Stimulated activated CD8-positive, alpha-beta memory T cell treated with anti-CD3 and anti-CD28 coated beads, Interleukin-15, amount 100 ng/mL, for 1 hour (primary cell): ENCODE measurements at places on chromosomes 6 and 20.
A peak's percentile ranks its signal among the peaks of the same experiment; 100 is the strongest.

- DNase-seq, result no peak
These were observed 200.7 kb upstream of the SPTLC3 start for GRCh38 chr20:12808006-12808567.

DNA sequence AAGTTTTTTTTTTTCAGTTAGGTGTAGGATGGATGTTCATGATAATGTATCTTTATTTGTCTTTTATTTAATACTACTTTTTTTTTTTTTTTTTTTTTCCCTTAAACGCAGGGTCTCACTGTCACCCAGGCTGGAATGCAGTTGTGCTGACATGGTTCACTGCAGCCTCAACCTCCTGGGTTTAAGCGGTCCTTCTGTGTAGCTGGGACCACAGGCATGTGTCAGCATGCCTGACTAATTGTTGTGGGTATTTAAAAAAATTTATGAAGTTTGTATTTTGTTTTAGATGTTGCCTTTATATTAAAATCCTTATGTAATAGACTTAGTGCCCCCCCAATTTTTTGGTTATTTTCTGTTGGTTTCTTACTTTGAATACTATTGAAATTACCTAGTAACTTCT is 42.6 kb downstream of the NCOA3 start:
- DNase-seq, result no peak

- no peak for DNase-seq
These were observed 157.0 kb downstream of the ZFP64 start for GRCh38 chr20:52034581-52034980.

DNA sequence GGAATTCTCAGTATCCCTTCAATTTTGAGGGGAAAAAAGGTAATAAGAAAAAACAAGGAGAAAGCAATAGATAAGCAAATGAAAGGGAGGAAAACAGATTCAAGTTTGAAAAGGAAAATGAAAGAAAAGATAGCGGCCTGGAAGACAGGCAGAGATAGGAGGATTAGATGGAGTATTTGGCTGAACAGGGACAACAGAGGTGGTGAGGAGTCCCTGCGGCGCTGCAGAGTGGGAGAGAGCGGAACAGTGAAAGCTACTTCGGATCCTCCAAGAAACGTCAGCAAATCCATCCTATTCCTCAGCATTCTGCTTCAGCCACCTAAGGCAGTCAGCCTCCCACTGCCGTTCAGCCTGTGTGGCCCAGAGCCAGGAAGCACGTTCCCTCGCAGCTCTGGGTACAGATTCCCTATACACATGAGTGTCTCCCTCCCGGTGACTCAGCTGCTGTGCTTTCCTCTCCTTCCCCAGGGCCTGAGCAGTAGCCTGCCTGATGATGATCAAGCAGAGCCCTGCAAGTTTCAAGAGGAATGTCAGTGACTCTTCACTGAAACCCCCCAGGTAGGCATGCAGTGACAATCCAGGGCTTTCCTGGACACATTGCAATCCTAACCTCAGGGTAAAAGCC is 43.4 kb upstream of the CDYL start:
- no peak for DNase-seq

- DNase-seq, result no peak
These were observed 167.1 kb downstream of the PHF3 start for GRCh38 chr6:63802606-63803206.

DNA sequence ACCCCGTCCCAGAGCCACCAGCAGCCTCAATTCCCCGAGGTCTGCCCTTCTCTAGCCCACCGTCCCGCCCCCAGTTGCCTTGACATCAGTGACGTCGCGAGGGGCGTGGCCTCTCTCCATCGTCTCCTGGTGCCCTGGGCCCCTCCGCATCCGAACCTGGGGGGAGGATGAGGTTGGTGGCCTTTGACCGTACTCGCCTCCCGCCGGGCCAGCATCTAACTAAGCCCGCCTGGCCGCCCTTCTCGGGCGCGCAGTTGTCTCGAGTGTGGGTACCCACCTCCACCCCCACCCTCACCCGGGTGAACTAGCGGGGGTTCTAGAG is 5.5 kb upstream of the ARMC12 start:
- DNase-seq, result peak; percentile 97

- no peak for DNase-seq
These were observed 352.1 kb upstream of the SOX4 start for GRCh38 chr6:21241231-21242130.

- no peak for DNase-seq
These were observed 90.8 kb downstream of the DOK5 start for GRCh38 chr20:54566031-54566688.

GRCh38 chr20:62618611-62619529 is 23.4 kb upstream of the SLCO4A1 start:
- no peak for DNase-seq

GRCh38 chr6:142845624-142846458 is 99.1 kb downstream of the HIVEP2 start:
- DNase-seq, result no peak

GRCh38 chr6:31661262-31662123 is 915 bp upstream of the C6orf47 start:
- DNase-seq, result no peak

DNA sequence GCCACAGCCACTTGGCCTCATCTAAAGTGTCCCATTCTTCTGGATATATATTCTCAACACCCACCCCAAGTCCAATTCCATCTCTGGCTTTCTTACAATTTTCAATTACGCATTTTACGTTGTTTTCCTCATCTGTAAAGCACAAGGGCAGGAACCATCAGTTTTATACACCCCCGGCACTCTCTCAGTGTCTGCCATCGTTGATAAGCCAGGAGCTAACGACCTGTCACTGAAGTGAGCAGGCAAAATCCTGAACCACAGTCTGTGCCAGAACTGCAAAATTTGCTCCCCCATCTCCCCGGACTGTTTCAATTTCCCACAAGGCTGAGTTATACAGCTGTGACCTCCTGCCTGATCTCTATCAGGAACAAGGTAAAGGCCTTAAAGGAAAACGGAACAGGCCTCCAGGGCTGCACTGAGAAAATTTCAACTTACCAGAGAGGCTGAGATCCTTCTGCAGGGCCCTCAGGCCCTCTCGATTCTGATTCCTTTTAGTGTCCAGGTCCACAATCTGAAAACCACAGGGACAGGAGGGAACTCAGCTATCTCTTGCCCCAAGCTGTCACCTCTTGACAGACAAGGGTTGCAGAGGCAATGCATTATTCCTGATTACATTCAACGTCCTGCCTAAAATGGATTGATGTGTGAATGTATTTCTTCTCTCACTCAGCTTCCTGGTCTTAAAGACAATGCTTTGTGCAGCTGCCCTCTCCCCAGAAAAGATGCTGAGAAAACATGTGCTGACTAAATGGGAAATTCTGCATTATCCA is 1.8 kb downstream of the PDRG1 start:
- no peak for DNase-seq

- DNase-seq, result no peak
These were observed 3.4 kb downstream of the OGFRL1 start for GRCh38 chr6:71292001-71292400.

GRCh38 chr6:110075406-110075805 is 97.3 kb downstream of the GPR6 start:
- no peak for DNase-seq

DNA sequence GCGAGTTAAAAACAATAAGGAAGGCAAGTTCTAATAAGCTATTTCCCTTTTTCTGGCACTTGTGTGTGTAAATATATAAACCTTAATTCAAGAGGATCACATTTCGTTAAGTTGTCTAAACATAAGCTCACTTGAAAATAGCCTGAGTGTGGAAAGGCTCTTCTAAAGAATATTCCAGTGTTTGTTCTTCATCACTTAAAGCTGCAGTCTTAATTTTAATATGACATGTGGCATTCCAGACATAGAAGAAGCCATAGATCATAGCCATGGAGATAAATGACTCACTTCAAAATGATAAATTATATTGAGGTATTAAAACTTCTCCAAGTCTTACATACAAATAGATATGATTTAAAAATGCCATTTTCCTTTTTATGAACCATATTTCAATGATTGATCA is 42.1 kb downstream of the IYD start:
- DNase-seq, result no peak

- DNase-seq, result no peak
These were observed 2.0 kb downstream of the NAA20 start for GRCh38 chr20:20019123-20019522.

DNA sequence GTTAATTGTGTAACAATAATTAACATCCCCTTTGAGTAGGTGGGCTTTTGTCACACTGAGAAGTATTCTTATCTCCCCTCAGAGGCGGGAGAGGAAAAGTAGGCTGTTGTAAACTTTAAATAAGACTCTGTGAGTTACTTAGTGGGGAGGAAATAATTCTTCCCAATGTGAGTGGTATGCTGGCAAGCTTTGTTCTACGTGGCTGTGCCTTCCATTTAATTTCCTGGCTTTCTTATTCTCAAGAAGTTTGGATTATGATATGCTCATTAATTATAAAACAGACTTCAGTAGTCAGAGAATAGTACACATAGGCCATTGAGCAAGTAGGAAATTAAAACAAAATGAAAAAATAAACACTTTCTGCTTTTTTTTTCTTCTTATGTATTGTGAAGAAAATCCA is 19.1 kb downstream of the ADGRB3 start:
- no peak for DNase-seq

DNA sequence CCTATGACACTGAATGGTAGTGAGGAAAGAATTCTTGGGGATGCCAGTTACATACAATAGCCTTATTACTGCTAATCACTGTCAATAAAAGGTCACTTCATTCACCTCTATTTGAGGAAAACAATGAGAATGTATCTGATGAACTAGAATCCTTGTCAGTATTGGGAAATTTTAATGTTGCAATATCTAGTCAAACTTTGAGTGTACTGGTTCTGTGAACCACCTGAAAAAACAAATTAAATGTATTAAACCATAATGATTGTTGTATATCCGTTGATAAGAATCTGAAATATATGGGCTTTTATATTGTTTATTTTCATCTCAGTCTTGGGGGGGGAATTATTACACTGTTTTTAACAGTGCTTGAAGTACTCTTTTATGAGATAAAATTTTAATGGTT is 10.6 kb downstream of the TAF11 start:
- no peak for DNase-seq

- no peak for DNase-seq
These were observed 153.2 kb upstream of the TAB2 start for GRCh38 chr6:149164199-149164750.

DNA sequence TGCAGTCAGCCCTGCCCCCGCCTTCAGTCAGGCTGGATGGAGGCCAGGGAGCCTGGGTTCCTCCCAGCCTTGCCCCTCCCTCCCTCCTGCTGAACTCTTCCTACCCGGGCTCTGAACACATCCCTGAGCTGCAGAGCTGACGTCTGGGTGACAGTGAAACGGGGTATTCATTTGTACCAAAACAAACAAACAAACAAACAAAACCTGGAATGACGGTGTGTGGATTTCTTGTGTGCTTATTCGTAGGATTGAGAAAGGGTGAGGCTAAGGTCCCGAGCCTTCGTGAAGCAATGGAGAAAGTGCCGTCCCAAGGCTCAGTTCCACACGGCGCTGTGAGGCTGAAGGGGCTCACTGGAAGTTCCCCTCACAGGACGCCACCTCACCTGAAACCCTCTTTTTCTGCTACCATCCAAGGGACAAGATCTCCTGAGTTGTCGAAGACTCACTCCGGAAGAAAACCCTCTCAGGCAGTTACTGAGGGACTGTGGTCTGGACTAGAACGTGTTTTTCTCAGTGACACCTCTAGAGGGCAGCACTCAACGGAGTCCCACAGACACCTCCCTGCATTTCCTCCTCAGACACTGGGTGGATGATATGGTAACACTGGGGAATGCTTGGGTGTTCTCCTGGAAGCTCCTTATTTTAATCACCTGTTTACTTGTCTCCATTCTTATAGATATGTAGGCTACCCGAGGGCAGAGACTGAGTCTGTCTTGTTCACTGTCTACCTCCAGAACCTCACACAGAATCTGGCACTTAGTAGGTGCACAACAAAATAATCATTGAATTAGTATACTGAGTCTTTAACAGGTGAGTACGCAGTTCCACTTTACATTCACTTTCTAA is 27.3 kb downstream of the GSTA3 start:
- DNase-seq, result peak; percentile 48

DNA sequence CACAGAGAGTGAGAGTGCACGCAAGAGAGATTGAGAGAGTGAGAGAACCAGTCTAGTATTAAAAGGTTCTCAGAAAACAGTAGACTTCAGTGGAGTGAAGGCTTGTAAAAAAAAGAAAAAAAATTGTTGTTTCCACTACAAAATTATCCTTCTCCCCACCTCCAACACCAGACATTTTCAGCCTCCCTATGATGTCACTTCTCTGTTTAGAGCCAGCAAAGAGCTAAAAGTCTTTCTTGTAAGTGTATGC is 77.8 kb downstream of the BACH2 start:
- DNase-seq, result no peak

- DNase-seq, result no peak
These were observed 60.3 kb downstream of the ADGRG6 start for GRCh38 chr6:142361779-142362750.

DNA sequence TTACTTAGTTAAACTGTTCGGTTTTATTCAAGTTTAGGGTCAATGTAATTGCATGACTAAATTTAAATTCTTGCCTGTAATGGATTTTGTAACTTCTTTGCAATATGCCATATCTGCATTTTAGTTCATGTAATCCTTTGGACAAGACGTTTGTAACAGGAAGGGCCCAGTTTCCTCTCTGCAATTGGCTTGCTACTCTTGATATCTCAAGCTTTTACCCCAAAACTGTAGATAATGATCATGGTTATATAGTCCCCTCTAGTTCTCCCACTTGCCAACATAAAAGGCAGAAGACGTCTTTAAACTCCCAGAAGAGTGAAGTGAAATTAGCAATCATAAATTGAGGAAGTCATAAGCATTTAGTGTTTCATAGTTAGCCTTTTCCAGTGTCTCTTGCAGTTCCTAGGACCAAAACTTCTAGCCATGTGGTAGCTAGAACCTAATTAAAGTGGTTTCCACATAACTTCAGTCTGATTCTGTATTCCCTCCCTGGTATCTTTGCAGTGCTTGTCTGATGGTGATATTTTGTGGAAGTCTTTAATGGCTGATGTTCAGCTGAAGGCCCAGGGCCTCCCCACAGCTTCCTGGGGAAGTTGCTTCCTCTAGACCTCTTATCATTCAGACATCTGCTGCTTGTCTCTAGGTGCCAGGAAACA is 117.8 kb upstream of the SUPT3H start:
- DNase-seq, result no peak

- no peak for DNase-seq
These were observed 53.3 kb upstream of the EPB41L1 start for GRCh38 chr20:36101192-36101591.

- DNase-seq, result no peak
These were observed 267.2 kb downstream of the ADGRG6 start for GRCh38 chr6:142568857-142569597.

DNA sequence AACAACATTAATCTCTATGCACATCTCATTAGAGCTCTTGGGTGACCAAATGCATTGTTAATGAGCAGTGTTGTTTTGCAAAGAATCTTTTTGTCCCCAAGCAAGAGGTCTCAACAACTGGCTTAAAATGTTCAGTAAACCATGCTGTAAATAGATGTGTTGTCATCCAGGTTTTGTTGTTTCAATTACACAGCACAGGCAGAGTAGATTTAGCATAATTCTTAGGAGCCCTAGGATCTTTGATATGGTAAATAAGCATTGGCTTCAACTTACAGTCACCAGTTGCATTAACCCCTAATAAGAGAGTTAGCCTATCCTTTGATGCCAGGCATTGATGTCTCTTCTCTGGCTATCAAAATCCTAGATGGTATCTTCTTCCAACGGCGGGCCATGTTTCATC is 23.3 kb downstream of the NUP153 start:
- DNase-seq, result no peak

GRCh38 chr6:20162515-20162914 is 49.8 kb downstream of the MBOAT1 start:
- DNase-seq, result no peak

GRCh38 chr6:101118136-101118396 is 236.9 kb upstream of the ASCC3 start:
- DNase-seq, result no peak
